Ovary (tissue), 10 donors: ENCODE measurements at places on chromosomes 6 and 20.

DNA sequence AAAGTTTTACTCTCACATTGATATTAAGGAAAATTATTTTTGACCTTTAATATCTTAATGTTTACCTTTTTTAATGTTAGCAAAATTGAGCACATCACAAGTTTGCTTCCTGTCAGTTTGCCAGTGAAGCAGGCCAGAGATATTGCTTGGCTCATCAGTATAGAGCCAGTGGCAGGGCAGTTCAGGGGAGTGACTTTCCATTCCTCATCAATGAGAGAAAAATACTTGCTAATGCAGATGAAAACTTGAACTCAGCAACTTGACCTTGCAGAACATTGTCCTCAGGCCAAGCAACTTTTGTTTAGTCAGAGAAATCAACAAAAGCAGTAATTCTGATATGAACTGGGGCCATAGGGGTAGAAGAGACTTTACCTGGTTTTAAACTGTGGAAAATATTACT, 6.9 kb downstream of the TAB2 start:
- no peak for DNase-seq

DNA sequence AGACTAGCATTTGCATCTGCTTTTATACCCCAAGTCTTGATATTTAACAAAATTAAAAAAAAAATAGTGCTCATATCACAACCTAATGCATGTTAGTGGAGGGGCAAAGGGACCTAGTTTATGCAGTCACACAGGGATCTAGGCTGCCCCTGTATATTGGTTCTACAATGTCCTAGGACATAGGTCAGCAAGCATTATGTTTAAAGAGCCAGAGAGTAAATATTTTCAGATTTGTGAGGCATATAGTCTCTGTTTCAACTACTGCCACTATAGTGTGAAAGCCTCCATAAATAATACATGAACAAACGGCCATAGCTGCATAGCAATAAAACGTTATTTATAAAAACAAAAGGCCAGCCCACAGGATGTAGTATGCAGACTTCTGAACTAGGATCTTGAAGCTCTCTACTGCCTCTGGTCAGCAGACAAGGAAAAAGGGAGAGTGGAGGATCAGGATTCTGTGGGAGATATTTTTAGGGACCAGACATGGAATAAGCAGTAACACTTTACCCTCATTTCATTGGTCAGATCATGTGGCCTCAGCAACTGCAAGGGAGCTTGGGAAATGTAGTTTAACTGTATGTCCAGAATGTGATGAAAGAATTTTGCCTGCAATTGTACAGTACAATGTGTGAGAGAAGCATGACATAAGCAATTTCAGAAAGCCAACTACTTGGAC, 414.2 kb upstream of the SPTLC3 start:
- DNase-seq: no peak

- DNase-seq: no peak
These were observed 138.8 kb downstream of the TFAP2A start for GRCh38 chr6:10276106-10276505.

- no peak for DNase-seq
These were observed 333.8 kb downstream of the TFAP2A start for GRCh38 chr6:10081075-10081474.

DNA sequence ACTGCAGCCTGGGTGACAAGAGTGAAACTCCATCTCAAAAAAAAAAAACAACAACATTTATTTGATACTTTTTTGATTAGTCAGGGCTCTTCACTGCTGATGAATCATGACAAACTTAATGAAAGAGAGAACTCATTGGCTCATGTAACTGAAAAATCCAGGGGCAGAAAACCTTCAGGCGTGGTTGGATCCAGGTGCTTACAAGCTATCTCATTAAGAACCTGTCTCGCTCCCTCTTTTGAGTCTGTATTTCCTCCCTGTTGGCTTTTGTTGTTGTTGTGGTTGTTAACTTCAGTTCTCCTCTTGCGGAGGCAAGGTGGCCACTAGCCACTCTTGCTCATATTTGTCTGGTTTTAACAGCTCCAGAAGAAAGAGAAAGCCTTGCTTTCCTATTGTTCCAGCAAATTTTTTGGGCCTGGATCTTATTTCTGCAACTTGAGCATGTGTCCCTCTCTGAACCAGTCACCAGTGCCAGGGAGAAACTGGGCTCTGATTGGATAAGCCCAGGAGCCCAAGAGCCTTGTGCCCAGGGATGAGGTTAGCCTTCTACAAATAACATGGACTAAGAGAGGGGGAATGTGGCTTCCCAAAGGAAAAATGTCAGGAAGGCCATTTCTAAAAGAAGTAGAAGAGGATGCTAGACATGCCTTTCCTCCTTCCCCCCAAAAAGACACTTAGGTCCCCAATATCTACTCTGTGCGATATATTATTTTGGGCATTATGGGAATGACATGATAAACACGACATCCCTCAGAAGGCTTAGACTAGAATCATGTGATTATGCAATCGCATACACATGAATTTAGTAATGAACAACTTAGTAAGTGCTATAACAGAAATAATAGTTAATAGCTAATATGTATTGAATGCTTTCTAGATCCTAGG, 64.5 kb downstream of the PHACTR2 start:
- DNase-seq: no peak

GRCh38 chr20:41034239-41034638, 5.6 kb downstream of the TOP1 start:
- DNase-seq: no peak

DNA sequence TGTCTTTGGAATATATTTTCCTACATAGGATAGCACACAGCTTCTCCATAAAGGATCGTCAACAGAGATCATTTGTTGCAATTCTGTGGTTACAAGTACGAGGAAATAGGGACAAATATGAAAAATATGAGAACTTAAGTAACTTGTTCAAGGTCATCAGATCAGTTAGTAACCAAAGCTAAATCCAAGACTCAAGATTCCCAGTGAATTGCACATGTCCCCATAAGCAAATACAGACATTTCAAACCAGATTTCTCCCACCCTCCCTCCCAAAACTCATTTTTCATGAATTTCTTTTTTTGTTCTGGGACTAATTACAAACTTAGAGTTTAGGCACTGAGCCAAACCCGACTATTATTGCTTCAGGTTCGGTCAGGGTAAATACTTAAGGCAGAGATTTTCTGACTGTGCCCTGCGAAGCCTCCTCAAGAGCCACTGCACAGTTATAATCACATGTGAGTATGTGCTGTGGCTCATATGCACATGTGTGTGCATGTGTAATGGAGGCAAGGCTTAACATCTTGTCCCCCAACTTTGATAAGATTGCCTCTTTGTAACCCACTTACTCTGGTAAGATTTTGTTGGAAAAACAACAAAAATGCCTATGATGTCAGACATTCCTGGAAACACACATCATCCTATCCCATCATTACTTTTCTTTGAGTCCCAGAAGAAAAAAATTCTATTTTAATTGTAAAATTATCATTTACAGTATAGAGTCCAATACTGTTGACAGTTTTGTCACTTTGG, 216.2 kb downstream of the CD83 start:
- DNase-seq: no peak

DNA sequence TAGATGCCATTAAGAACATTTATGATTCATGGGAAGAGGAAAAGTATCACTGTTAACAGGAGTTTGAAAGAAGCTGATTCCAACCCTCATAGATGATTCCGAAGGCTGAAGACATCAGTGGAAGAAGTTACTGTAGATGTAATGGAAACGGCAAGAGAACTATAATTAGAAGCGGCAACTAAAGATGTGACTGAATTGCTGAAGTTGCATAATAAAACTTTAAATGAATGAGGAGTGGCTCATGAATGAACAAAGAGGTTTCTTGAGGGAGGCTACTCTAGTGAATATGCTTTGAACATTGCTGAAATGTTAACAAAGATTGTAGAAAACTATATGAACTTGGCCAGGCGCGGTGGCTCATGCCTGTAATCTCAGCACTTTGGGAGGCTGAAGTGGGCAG, 84.1 kb downstream of the PHIP start:
- no peak for DNase-seq

- DNase-seq: no peak
These were observed 268.0 kb upstream of the RNF217 start for GRCh38 chr6:124694139-124694705.

GRCh38 chr6:25223490-25223991, 55.6 kb upstream of the CARMIL1 start:
- peak; percentile 79 for DNase-seq

DNA sequence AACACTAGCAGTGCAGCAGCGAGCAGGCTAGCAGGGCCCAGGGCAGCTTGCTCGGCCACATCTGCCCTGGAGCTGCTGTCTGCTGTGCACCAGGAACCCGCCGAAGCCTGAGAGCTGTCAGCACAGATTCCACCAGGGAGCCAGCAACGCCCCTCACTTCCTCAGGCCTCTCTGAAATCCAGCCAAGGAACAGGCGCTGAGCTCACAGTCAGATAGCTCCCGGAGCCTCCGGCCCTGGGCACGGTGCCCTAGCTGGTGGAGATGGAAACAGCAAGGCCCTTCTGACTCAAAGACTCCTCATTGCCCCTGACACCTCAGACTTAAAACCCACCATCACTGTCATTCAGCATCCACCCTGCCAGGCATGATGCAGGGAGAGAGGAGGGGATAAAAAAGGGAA, 839.4 kb downstream of the MAFB start:
- DNase-seq: peak; percentile 81

- DNase-seq: no peak
These were observed 127.0 kb upstream of the LRFN2 start for GRCh38 chr6:40714143-40714542.
